Fibroblast of lung (primary cell): ENCODE measurements at places on chromosomes 12 and 14. TPM values are rescaled to one million over a fixed set of nuclear protein-coding genes. Genes with fewer than 3 reads are reported as not detected.
A peak's percentile ranks its signal among the peaks of the same experiment; 100 is the strongest.

GRCh38 chr12:63802012-63802608 lies 22.4 kb downstream of the RXYLT1 start:
- no peak for DNase-seq

DNA sequence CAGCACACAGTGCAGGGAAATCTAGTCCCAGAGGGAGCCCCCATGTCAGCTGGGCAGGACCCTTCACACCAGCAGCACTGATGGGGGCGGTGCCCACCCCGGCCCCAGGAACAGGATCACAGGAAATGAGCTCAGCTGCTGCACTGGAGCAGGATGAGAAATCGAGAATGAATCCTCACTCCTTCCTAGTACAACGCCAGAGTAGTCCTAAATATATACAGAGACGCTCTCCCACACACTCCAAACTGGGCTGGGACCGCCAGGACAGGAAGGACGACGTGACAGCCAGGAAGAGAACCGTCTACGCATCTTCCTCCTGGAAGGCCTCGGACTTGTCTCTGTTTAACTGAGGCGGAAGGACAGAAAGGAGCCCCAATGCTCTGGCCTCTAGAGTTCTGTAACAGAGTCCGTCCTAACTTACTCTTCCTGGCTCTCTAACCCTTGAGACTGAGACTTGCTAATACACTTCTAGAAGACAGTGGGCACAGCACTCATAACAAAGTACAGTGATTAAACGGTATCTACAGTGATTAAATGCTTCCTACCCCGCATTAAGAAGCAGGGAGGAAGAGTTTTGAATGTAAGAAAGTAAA lies 33.4 kb downstream of the CDC42BPB start:
- DNase-seq: peak; percentile 57

DNA sequence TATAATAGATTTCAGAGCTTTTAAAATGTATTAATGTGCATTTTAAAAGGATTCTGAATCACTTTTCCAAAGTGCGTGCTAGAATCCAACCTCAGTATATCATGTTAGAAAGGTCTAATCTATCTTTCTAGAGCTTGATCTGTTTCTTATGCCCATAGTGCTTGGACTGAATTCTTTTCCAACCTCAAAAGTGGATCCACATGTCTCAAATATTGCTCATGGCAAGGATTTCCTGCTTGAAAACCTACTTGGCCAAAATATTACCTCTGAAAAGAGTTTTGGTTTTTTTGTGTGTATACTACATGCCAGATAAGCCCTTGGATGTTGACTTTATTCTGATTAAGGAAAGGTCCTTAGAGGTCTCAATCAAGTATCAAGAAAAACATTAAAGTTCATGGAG lies 16.9 kb upstream of the SLC6A15 start:
- peak; percentile 20 for DNase-seq

GRCh38 chr14:21199611-21200560 lies 44.0 kb upstream of the OR5AU1 start:
- DNase-seq: no peak

DNA sequence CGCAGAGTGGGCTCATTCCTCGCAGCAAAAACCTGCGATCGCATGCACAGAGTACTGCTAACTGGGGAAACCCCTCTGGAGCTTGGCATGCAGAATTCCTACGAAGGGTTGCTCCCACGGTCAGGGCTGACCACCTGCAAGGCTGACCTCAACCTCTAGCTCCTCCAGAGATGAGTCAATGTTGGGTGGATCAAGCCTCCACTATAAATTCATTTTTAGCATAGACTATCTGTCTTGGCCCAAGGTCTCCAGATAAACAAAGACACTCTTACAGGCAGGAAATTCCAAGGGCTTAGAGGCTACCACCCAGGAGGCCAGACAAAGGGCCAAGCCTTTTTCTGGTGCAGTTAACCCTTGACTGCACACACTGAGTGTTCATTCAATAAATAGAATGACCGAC lies 296.5 kb downstream of the TMEM132D start:
- DNase-seq: no peak

DNA sequence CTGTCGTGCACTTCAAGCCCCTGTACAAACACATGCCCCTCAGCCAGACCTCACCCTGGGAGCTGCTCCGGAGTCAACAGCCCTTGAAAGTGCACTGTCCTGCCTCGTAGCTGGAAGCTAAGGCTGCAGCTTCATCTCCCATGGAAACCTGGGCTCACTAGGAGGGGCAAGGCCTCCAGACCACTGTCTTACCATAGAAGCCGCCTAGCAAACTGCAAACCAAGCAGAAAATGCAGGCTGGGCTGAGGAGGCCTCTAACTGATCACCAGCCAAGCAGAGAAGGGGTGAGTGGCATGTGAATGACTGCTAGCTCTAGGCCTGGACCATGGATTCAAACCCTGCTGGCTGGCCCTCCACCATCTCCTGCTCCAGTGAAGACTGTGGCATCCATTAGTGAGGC lies 340.2 kb downstream of the CACNA1C start:
- DNase-seq: no peak

GRCh38 chr14:58501214-58501816 lies 73.8 kb downstream of the KIAA0586 start:
- peak; percentile 80 for DNase-seq

DNA sequence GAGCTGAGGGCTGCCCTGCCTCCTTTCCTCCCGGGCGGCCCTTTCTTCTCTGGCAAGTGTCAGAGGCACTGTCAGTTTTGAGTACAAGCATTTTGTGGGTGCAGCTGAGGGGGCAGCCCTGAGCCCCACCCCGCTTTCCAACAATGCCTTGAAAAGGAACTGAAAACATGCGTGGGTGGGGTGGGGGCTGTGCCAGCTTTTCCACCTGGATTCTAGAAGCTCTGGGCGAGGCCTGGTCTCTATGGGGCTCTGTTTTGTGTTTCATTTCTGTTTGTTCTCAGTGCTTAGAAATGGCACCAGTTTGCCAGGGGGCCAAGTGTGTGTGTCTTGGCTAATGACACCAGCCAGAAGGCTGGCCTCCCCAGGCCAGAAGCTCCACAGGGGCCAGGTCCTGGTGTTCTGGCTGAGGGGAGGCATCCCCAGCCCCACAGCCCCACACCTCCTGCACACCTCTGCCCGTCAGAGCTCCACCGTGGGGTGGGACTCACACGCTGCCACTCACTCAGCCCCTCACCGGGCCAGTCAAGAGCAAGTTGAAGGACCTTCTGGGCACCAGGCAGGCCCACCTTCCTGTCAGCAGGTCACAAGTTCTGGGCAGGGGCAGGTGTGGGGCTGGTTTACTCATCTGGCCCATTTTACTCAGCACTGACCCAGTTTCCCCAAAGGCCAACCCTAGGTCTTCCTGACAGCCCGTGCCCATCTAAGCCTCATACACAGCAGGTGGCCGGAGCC lies 155.1 kb downstream of the CALM1 start:
- no peak for DNase-seq

GRCh38 chr12:127749416-127749815 lies 517.6 kb upstream of the TMEM132C start:
- no peak for DNase-seq

DNA sequence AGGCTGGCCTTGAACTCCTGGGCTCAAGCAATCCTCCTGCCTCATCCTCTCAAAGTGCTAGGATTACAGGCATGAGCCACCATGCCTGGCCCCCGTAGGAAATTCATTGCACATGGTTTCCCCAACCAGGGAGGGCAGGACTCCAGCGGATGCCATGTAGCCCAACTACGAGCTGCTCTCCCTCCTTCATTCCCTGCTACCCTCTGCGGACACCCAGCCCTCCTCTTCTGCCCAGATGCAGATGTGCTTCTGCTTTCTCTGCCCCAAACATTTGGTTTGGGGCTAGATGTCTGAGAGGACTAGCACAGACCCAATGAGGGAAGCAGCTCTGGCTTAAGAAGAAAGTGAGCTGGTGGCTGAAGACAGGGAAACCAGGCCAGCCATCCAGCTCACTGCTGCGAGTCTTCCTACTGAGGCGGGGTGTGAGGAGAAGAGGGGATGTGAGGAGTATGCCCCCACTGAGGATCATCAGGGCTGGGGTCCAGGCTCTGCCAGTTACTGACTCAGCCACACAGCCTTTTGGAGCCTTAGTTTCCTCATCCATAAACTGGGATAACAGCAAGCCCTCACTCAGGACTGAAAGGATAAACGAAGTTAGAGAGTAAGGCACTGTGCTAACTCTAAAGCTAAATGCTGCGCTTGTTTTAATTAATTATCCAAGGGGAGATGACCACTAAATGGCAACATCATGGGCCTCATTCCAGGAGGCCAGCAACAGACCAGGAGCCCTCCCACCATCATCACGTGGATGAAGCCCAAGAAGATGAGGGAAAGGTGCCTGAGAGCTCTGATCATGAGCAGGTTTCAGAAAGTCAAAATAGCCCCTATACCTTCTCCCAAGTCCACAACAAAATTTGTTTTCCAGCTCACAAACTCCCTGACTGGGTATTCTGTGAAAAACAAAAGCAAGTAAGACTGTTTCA lies 10.9 kb downstream of the CTDSP2 start:
- no peak for DNase-seq

GRCh38 chr12:53508534-53509170 lies 1.4 kb upstream of the NPFF start:
- DNase-seq: peak; percentile 55

GRCh38 chr12:32702946-32703345 lies 23.8 kb downstream of the DNM1L start:
- DNase-seq: no peak

- DNase-seq: no peak
Measured at GRCh38 chr12:90013409-90013808, 304.8 kb upstream of the ATP2B1 start.

GRCh38 chr14:58430156-58430555 lies 2.6 kb downstream of the KIAA0586 start:
- DNase-seq: peak; percentile 75

- DNase-seq: no peak
Measured at GRCh38 chr12:17976202-17976601, 113.8 kb downstream of the RERGL start.

GRCh38 chr12:57539134-57539768 lies 7.7 kb downstream of the DCTN2 start:
- no peak for DNase-seq

- peak; percentile 86 for DNase-seq
Measured at GRCh38 chr12:27331291-27331926, 1.2 kb upstream of the BMAL2 start.

DNA sequence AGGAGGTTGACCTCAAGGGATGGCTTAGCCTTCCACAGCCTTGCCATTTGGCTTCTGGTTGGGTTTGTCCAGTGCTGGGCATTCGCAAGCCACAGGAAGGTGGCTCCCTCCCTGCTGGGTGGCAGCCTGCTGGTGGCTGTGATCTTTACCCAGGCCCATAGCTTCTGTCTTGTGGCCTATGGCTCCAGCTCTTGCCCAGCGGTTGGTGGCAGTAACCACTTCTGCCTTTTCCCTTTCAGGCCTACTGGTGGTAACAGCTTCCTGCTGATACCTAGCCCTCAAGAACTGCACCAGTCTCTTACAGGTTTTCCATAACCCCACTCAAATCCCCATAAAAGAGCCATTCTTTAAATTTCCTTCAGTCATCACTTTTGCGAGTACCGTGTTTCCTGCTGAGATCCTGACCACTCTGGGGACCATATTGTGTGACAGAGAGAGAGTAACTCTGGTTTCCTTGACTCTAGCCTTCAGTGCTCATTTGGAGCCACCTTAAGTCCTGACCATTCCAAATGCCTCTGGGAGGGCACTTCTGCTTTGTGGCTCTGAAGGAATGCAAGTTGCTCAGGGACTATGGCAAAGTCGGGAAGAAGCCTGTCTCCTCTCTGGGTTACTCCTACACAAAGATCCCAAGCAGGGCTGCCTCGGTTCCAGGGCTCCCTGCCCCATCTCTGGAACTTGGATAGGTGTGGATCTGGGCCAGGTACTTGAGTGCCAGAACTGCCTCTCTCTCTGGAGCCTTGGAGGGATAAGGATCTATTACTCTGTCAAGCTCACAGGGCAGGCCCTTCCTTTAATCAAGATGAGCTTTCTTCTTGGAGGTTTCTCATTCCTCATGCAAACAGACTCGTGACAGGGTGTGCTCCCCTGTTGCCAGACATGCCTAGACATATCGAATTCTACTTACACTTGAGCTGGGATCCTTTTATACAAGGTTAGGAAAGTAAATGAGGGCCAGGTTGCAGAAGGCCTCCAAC lies 2.9 kb upstream of the NYNRIN start:
- peak; percentile 21 for DNase-seq

GRCh38 chr12:67645126-67645525 lies 3.4 kb upstream of the DYRK2 start:
- no peak for DNase-seq

DNA sequence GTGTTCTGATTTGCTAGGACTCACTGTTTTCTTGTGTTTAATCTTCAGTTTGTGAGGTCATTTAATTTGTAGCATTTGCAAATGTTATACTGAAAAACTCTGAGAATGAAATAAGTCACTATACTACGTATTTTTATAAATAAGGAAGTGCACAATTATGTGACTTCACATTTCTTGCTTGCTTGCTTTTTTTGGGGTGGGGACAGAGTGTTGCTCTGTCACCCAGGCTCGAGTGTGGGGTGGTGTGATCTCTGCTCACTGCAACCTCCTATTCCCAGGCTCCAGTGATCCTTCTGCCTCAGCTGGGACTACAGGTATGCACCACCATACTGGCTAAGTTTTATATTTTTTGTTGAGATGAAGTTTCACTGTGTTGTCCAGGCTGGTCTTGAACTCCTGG lies 32.7 kb downstream of the RBM25 start:
- DNase-seq: no peak

DNA sequence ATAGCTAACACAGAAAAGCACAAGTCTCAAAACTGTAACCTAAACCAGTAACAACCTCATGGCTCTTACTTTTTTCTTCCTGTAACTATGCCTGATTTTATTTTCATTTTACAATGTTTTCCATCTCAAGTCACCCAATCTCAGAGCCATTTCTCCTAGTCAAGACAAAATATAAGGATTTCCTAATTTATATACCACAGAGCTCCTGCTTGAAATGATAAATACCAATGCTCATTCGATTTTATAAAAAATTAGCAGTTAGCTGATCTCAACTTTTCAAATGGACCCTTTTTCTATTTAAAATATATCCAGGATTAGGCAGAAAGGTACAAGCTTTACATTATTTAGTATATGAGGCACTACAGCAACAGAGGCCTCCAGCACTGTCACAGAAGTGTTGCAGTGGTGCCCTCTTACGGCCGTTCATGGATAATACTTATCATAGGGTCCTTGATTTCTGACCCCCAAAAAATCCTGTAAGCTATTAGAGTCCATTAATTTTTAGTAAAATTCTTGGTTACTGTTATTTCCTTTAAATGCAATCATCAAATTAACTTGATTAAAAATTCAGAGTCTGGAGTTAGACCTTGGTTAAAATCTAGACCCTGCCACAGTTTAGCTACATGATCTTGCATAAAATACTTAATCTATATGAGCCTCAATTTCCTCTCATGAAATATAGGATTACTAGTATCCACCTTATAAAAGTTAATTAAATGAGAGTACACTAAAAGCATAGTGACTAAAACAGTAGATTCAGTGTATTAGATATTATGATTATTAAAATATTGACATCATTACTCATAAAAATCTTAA lies 68.3 kb downstream of the SEC23A start:
- no peak for DNase-seq

The PLEKHD1 gene
- polyA plus RNA-seq: 0.01 TPM in 1 of 2 replicates, not detected in the other

The KRT6A gene
- polyA plus RNA-seq: 0.32 and 41.1 TPM in 2 replicates

The ALDH2 gene
- polyA plus RNA-seq: 27.2 and 27.7 TPM in 2 replicates

The CCDC197 gene
- not detected in 2 replicates for polyA plus RNA-seq

The KCNH3 gene
- 0.05 and 0.09 TPM in 2 replicates for polyA plus RNA-seq

The OR6C74 gene
- not detected in 2 replicates for polyA plus RNA-seq

The CLEC2B gene
- polyA plus RNA-seq: 9.3 and 9.7 TPM in 2 replicates

The AKAP5 gene
- 0.19 and 0.30 TPM in 2 replicates for polyA plus RNA-seq

The KRT74 gene
- not detected in 2 replicates for polyA plus RNA-seq

The ABCB9 gene
- 3.1 and 3.8 TPM in 2 replicates for polyA plus RNA-seq

The CYP46A1 gene
- 0.09 and 0.11 TPM in 2 replicates for polyA plus RNA-seq

The TMTC2 gene
- 3.5 and 10.1 TPM in 2 replicates for polyA plus RNA-seq

The PAPLN gene
- polyA plus RNA-seq: 1.3 and 1.4 TPM in 2 replicates

The AKAP3 gene
- polyA plus RNA-seq: 0.30 and 1.1 TPM in 2 replicates

The CLEC6A gene
- polyA plus RNA-seq: not detected in 2 replicates

The RNASE3 gene
- polyA plus RNA-seq: not detected in 2 replicates
